Cerebellar cortex (tissue), 1 donor: ENCODE measurements at places on chromosomes 7 and 10.

- no peak for DNase-seq
These were observed 296.2 kb downstream of the MAGI2 start for GRCh38 chr7:79157281-79157680.

DNA sequence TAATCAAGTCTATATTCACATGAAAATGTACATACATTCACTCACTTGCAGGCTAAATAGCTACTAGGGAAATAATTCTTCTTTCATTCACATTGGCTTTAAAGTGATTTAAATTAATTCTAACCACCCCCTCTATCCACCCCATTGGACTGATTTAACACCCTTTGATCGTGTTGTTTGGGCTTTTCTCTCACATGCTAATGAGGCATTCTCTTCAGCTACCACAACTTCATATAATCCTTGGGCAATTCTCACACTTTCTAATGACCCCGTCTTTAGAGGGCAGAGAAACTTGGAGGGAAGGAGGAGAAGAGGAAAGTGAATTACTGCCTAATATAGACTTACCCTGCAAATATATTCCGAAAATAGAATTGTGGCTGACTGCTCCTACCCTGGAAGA, 24.6 kb downstream of the GRM3 start:
- DNase-seq: no peak

- DNase-seq: no peak
These were observed 4.2 kb downstream of the CLDN12 start for GRCh38 chr7:90407484-90407821.

GRCh38 chr10:91391920-91392319, 18.2 kb upstream of the HECTD2 start:
- DNase-seq: no peak

- no peak for DNase-seq
These were observed 156.2 kb downstream of the GRID1 start for GRCh38 chr10:86210416-86210815.

DNA sequence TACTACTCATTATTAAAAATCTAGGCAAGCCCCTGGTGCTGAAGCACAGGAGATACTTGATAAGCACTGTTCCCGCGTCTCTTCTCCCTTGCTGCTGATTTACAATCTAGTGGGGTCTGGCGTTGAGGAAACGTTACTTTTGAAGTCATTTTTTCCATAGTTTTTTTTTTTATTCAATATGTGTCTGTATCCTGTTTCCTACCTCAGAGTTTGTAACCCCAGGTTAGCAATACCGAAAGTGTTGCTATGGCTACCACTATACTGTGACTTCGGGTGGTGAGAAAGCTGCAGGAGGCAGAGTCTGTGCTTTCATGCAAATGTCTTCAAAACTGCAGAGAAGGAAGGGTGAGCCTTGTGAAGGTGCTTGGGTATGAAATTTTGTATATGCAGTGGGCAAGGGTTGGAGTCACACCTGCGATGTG, 458.8 kb upstream of the GHITM start:
- no peak for DNase-seq

DNA sequence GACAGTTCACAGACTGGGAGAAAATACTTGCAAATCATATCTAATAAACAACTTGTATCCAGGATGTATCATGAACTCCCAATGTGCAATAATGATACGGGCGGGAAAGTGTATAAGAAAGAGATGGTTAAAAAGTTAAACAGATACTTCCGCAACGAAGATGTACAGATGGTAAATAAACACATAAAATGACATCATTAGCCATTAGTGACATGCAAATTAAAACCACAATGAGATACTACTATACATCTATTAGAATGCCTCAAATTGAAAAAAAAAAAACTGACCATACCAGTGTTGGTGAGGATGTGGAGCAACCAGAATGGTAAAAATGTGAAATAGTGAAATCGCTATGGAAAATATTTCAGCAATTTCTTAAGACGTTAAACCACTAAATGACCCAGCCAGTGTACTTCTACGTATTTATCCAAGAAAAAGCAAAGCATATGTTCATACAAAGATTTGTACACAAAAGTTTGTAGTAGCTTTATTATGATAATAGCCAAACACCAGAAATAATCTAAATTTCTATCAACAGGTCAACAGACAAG, 83.5 kb downstream of the IPMK start:
- DNase-seq: no peak

DNA sequence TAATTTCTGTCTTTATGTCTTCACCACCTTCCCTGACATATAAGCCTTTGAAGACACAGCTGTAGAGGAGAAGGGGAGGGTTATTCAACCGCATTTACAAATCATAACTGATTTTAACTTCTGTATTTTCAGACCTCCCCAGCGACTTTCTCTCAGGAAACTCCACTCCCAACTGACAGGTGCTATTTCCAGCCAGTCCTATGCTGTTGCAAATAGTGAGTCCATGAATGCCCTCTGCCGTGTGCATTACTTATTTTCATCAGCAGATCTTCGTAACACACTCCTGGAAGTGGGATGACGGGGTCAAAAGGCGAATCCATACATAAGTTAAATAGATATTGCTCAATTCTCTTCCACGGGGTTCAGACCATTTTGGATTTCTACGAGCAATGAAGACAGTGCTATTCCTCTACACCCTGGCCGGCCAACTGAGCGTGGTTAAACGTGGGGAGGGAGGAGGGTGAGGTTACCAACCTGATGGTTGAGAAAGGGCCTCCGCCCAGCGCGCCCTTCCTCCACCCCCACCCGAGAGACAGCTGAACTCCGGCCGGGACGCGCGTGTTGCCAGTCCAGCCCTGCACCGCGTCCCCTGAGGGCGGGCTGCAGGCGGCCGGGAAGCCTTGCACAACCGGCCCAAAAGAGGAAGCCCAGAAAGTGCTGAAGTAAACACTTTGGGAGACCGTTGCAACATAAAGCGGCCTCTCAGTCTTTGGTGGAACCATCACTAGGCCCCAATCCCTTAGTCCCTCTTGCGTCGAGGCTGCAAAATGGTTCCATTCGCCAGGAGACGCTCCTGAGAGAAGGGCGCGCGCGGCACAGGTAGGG, at the start of gene APBB1IP:
Gene APBB1IP, plus strand, starts transcription at position 705 of the 825 bp plus-strand sequence. CDS start 53,986 bp downstream, outside the sequence.
- DNase-seq: no peak

DNA sequence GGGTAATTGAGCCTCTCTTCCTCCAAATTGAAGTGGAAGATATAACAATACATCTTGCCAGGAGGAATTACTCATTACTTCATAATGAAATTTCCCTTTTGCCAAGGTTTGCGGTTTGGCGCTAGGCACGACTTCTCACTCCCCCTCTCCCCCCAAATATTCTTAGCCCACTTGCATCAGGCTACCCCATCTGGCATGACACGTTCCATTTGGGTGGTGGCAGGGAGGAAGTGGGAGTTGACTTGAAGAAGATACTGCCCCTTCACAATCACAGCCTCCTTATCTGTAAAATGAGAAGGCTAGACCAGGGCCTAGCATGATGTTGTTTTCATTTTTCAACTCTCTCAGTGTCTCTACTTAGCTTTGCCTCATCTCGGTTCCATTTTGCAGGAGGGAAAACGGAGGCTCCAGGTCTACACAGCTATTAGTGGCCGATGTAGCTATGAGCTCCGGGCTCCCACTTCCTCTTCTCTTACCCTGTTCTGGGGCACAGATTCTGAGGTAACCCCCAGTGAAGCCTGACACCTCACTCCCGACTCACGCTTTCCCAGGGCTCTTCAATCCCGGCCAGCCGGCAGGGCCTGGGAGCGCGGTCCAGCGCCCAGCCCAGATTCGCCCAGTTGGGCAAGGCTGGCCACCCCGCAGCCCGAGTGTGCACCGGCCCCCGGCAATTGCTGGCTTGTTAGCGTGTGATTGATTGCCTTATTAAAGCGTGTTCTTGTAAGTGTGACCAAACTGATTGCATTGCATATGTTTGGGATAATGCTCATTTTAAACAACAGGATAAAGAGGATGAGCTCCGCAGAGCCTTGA, 6.5 kb downstream of the EVX1 start:
- DNase-seq: no peak

DNA sequence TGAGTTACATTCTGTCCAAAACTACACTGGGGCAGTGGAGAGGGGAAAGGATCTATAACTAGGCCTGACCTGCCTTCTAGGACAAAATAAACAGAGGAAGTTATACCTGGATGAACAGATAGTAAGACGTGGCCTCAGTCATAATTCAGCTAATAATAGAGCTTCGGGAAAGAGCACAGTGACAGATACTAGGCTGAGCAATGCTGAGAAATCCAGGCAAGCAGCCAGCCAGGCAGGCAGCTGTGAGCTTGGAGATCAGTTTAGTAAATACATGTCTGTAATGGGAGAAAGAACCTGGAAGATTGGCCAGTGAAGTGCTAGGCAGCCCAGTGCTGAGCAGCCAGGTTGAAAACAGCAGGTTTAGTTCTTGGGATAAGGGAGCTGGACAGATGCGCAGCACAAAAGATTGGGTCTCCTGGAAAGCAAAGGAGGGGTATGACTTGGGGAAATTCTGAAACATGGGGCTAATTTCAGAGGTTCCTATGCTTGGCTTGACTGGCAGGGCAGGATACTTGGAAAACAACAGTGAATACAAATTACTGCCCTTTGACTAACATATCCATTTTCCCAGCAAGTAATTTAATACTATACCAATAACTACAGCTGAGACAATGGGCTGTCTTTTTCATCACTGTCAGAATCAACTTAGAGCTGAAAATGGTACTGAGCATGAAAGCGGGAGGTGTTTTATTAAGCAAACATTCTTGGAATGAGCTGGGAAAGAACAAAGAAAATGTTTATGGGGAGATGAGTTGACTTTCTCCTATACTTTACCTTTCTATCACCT, 140.8 kb downstream of the DGKB start:
- peak; percentile 63 for DNase-seq

DNA sequence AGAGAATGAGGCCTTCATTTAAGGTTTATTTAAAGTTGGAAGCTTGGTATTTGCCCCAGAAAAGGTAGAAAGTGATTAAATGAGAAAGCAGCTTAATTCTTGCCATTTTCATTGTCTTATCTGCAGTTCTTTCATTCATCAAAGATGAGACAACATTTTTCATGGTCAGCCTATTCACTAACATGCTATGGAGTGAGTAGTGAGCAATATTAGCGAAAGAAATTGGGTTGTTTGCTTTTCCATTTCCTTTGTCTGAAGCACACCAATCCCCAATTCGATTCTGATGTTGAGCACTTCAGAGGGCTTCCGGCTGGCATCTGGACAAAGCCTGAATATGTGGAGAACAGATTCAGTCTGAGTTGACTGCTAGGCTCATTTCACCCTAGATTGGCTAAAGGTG, 317.2 kb downstream of the BBS9 start:
- DNase-seq: no peak

GRCh38 chr7:27201580-27202017, 1.7 kb upstream of the HOXA13 start:
- no peak for DNase-seq

- no peak for DNase-seq
These were observed 32.2 kb upstream of the EXOC6 start for GRCh38 chr10:92816091-92816531.

- no peak for DNase-seq
These were observed 16.6 kb upstream of the NRBF2 start for GRCh38 chr10:63116452-63117072.

GRCh38 chr10:1373287-1373686, 317.1 kb downstream of the WDR37 start:
- no peak for DNase-seq

DNA sequence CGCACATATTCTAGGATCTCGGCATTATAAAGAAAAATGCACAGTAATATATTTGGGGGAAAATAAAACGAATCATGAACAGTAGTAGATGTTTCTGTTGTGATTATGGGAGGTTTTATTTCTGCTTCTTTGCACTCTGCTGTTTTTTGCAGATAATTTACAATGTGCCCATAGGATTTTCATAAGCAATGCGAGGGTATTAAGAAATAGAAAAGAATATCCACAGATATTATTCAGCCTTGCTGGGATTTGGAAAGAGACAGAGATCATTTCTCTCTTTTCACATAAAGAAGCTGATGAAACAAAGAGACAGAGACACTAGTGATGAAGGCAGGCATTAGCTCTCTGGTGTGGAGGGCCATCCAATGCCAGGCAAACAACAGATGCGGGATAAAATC, 158.6 kb downstream of the KCNMA1 start:
- no peak for DNase-seq

DNA sequence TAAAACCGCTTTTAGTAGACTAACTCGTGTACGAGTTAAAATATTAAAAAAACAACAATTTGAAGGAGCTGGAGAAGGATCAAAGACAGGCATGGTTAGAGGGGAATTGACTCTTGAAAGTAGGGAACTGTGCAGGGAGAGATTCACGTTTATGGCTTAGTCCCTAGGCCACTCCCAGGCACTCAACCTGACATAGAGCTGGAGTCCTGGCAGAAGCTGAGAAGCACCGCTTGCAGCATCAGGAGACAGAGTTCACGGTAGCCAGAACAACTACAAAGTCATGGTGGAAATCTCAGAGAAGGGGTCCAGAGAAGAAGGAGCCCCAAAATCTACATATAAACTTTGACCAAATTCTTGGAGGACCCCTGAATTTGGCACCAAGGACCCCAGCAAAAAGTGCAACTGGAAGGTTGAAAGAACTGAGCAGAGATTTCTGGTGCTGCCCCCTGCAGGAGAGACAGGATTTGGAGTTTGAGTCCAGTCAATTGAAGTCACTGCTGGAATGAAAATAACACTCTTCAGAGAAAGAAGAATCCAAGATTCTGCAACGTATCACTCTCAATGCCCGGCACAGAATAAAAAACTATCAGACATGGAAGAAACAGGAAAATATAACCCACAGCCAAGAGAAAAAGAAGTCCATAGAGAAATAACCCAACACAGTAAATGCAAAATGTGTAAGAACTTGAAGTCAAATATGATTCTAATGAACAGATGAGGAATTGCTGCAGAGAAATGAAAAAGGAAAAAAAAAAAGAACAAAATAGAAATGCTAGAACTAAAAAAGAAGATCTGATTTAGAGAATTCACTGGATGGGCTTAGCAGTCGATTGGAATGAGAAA, 493.3 kb upstream of the PODXL start:
- no peak for DNase-seq

GRCh38 chr7:158842486-158842885, 13.2 kb upstream of the ESYT2 start:
- DNase-seq: no peak

DNA sequence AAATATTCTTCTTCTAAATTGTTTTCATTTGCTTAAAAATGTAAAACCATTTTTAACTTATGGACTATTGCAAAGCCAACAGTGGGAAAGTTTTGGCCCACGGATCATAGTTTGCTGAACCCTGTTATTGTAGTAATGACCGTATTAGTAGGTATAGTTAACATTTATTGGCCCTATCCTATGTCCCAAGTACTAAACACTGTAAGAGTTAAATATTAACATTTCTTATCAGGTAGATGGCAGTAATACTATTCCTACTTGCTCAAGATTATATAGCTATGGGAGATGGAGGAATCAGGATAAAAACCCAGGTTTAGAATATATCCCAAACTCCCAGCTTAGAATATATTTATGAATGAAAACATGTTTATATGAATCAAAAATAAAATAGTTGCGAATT, 993.2 kb downstream of the SORCS3 start:
- DNase-seq: no peak

GRCh38 chr10:70925377-70926225, 37.2 kb upstream of the PCBD1 start:
- peak; percentile 47 for DNase-seq

- DNase-seq: no peak
These were observed 18.7 kb downstream of the KRIT1 start for GRCh38 chr7:92226981-92227380.
